Kasumi-1 (cell line): ENCODE measurements at places on chromosomes 5 and 9.
A peak's percentile ranks its signal among the peaks of the same experiment; 100 is the strongest.

DNA sequence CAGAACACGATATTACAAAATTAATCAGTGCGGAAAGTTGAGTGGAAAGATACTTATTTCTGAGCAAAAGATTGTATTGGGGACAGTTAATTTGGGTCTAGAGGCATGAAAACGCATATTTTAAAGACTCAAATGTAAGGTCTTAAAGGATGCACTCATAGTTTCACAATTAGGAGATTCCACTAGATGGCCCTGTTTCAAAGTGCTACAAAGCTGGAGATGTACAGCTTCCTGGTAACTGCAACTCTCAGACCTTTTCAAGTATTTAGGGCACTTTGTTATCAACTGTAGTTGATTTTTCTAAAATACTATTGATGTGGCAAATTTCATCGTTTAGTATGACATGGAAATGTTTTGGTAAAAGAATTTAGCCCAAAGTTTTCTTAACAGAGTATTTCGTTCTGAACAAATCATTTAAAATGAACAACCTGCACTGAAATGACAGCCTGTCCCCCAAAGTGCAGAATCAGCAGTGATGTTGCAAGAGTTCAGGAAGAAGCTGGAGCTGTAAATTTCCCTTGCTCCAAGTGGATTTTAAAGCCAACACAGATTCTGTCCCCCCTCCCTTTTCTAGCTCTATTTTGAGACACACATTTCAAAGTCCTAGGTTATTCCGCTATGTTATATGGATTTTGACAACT lies 16.2 kb upstream of the NDUFB6 start:
- DNase-seq = peak; percentile 88

- DNase-seq = no peak
These were observed 18.4 kb downstream of the CEL start for GRCh38 chr9:133080161-133080560.

- no peak for DNase-seq
These were observed 212.4 kb upstream of the GLRA1 start for GRCh38 chr5:152137063-152137462.

- DNase-seq = no peak
These were observed 174.5 kb downstream of the CFAP90 start for GRCh38 chr5:7676455-7676854.

DNA sequence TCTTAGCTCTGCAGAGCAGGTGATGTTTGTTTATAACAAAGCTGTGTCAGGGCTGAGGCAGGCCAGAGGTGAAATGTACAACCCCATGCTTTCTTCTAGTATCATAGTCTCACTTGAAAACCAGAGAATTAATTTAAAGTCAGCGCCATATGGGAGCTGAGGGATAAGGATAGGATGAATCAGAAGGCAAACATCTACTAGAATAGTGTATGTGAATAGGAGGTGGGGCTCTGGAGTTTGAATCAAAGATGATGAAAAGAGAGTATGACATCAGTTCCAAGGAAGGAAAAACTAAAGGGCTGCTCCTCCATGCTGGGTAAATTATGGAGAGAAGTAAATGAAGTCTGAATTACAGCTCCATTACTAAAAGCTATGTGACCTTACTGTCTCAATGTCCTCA lies 441.5 kb downstream of the RASEF start:
- no peak for DNase-seq

DNA sequence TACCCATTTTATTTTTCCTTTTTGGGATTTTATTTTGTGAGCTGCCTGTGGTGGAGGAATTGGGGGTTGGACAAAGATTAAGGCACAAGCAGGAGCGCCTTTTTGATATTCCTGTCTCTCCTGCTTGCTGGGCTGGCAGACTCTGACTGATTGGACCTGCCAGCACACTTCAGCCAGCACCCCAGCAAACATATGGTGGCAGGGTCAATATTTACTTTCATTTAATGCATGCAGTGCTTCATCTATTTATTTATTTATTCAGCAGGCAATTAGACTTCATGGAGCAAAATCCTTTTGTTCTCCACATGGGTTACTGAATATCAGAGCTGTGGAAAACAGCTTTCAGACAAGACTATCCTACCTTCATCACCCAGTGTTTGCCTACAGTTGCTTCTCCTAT lies 48.4 kb upstream of the EPB41L4A start:
- no peak for DNase-seq

DNA sequence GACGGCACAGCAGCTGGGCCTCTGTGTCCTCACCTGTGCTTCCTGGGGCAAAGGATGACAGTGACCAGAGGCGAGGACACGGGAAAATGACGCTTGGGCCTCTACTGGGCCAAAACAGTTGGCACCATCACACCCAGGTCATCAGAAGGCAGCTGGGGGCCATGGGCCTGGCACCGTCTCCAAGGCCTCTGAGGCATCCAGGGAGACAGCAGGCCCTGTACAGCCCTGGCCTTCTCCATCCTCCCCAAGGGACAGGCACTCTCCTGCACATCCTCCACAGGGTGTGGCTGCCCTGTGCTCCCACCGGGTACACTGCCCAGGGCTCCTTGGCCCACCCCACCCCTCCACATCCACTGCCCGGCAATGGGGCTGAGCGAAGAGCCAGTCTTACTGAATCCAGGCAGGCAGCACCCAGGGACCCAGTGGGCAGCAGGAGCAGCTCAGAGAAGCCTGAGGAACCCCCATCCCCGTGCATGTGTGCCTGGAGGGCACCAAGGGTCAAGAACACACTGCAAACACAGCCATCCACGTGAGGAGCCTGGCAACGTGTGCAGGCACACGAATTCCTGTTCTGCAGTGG lies 4.0 kb downstream of the LPCAT1 start:
- DNase-seq = no peak

DNA sequence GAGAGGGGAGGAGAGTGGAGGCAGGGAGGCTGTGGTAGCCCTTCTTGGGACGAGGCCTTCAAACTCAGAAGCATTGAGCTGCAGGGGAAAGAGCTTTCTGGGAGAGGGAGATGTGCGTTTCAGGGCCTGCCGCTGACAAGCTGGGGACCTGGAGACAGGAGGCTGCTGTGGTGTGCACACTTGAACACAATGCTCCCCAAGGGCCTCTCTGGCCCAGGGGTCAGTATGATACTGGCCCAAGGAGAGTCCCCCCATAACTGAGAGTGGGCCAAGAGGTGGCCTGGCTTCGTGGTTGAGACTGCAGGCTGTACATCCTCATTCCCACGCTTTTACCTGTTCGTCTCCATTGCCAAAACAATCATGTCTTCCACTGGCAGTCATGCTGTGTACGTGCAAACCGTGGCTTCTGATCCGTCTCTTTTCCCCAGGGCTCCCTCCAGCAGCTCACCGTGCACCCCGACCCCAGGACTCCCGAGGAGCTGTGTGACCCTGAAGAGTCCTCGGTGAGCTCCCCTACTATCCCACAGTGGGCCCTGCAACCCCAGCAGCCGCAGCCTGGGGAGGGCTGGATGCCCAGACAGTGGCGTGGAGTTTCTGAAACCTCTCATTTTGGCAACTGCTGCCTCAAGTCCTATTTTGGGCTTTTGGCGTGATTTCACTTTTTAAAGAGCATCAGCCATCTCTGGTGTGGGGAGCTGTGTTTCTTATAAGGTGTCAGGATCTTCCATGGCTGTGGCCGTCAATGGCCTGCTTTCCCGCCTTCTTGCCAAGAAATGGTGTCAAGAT lies 43.4 kb downstream of the COL15A1 start:
- DNase-seq = no peak

GRCh38 chr9:29044959-29045358 lies 1471.7 kb upstream of the C9orf72 start:
- DNase-seq = no peak

- no peak for DNase-seq
These were observed 21.2 kb downstream of the SYK start for GRCh38 chr9:90822866-90823265.

DNA sequence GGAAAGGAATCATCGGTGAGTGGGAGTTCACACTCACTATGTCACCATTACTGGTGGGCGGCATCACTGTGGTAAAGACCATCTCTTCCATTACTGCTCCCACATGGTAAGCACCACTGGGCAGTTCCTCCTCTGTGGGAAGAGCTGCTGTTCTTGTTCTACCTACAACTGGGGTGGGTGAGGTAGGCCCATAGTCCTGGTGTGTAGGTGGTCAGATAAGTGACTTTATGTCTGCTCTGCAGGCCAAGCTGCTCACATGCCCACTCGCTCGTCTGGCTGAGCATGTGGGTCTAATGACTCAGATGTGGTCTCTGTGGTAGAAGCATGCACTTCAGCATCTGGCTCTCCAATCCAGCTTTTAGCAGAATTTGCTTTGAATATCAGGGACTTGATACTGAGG lies 82.9 kb downstream of the TMEM215 start:
- no peak for DNase-seq

DNA sequence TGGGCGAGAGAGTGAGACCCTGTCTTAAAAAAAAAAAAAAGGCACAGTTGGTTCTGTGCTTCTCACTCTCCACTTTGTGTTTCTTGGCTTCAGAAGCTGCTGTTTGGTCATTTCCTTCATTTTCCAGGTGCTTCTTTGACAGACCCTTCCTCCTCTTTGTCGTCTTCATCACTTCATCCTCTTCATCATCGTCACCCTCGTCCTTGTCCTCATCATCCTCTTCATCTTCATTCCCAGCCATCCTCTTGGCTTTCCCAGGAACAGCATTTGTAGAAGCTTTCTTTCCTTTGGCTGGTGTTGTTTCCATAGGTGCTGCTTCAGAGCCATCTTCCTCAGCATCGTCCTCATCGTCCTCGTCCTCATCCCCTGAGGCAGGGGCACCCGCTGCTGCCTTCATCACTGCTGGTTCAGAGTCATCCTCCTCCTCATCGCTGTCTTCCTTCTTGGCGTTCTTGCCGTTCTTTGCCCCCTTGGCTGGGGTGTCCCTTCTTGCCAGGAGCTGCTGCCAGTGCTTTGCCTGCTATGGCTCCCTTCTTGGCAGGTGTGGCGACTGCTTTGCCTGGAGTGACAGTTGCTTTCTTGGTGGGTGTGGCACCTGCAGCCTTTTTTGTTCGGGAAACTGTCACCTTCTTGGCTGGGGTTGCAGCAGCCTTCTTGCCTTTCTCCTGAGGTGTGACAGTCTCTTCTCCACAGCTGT lies 7.1 kb downstream of the RABL6 start:
- DNase-seq = no peak

- DNase-seq = no peak
These were observed 248.6 kb upstream of the KLF4 start for GRCh38 chr9:107737987-107738743.

- DNase-seq = no peak
These were observed 620.2 kb downstream of the ACTL7B start for GRCh38 chr9:108235609-108236008.

DNA sequence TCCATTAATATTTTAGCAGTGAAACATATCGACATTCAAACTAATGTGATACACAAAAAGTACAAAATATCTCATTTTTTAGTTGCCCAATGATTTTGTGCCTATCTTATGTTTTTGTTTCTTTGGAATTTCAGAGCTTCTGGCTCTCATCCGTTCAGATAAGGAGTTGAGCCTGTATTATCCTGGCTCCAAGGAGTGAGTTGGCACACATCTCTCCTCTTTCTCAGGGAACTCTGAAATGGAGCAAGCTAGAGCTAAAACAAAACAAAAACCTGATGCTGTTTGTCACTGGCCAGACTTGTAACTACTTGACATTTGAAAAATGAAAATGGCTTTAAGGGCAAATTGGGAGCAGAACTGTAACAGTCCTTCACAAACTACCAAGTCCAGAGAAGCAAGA lies 131.3 kb upstream of the SLC28A3 start:
- DNase-seq = no peak

GRCh38 chr5:77266291-77266690 lies 55.8 kb downstream of the PDE8B start:
- no peak for DNase-seq

GRCh38 chr5:39131210-39132127 lies 57.3 kb upstream of the RICTOR start:
- DNase-seq = no peak

DNA sequence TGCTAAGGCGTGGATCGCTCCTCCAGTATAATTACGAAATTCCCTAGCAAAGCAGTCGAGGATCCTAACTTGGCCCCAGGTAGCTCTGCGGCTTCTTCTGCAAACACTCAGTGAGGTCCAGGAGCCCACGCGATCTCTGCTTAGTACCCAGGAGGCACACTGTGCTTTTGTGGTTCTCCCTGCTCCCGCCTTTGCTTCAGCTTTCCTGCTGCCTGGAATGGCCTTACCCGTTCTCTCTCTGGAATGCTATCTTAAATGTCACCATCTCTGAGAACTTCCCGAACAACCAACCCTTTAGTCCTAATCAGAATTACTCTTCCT lies 639 bp downstream of the INVS start:
- peak; percentile 43 for DNase-seq

DNA sequence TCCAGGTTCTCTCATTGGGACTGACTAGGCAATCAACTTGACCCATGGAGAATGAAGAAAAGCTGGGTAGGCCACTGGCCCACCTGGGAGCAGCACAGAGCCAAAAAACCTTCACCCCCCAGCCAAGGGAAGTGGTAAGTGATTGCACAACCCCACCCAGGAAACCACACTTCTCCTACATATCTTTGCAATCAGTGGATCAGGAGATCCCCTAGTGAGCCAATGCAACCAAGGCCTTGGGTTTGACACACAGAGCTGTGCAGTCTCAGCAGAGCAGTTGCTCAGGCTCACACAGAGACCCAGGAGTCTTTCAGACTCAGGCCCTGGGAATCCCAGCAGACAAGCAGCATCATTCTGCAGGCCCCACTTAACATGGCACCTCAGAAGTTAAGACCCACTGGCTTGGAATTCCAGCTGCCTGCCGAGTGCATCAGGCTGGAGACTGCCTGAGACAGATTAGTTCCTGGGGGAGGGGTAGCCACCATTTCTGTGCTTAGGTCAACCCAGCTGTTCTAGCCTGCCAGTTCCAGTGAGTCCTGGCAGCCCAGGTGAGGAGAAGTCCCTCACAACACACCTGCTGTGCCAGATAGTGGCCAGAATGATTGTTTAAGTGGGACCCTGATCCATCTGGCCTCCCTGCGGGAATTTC lies 136.4 kb downstream of the SAXO1 start:
- peak; percentile 17 for DNase-seq

- DNase-seq = no peak
These were observed 76.1 kb upstream of the SAP30L start for GRCh38 chr5:154369682-154370081.

- DNase-seq = no peak
These were observed 72.7 kb upstream of the IER5L start for GRCh38 chr9:129250786-129251185.

- DNase-seq = no peak
These were observed 128.1 kb upstream of the LHFPL2 start for GRCh38 chr5:78776637-78777036.

GRCh38 chr5:171538681-171539080 lies 119.2 kb downstream of the FGF18 start:
- DNase-seq = no peak
